Foreskin melanocyte (primary cell): ENCODE measurements at places on chromosomes 12 and 14.
A peak's percentile ranks its signal among the peaks of the same experiment; 100 is the strongest.

DNA sequence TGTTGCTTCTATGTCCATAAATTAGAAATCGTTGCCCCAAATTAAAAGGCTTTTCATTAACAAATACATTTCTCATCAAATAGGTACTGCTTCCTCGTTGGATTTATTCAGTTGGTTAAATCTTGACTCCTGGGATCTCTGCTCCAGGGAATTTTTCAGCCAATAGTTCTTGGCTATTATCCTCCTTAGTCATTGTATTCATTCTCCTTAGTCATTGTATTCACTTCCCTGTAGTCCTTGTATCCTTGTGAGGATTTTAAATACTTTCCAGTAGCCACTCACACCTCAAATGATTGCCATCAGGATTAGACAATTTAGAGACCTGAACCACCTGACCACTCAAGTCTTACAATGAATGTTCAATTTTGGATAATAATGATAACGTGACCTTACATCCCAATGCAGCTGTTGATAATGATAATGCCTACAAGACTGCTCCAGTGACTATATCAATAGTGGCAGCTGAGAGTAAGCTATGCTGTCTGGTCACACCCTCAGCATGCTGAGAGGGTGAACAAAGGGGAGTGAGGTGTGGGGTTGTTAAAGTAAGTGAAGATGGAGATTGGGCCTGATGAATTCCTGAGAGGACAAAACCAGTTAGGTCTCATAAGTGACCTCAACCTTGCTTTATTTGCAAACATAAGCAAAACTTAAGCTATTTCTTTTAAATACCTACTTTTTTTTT, 193.7 kb upstream of the RTL1 start:
- no peak for DNase-seq

DNA sequence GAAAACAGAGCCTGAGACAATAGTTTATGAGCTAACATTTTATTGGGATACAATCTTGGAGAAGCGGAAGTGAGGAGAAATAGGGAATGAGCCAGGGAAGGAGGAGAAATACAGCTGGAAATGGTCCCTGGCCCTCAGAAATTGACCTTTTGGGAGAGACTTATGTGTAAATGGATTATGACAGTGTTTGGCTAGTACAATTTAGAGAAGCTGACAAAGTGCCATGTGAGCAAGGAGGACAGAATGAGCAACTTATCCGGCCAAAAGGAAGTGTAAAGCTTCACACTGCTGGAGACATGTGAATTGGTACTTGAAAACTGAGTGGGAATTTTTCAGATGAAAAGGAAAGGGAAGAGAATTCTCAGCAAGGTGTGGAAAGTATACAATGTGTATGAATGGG, 2.9 kb downstream of the GLIPR1 start:
- DNase-seq: no peak

DNA sequence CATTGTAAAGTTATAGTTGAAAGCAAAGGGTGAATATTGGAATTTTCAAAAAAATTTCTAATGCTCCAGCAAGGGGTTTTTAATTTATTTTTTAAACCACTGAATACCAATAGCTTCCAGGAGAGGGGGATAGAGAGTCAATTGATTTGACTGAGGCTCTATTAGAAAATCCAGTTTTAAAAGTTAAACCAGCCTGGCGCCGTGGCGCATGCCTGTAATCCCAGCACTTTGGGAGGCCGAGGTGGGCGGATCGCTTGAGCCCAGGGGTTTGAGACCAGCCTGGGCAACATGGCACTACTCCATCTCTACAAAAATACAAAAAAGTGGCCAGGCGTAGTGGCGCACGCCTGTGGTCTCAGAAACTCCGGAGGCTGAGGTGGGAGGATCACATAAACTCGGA, 150.1 kb downstream of the SLC38A4 start:
- peak; percentile 33 for DNase-seq

DNA sequence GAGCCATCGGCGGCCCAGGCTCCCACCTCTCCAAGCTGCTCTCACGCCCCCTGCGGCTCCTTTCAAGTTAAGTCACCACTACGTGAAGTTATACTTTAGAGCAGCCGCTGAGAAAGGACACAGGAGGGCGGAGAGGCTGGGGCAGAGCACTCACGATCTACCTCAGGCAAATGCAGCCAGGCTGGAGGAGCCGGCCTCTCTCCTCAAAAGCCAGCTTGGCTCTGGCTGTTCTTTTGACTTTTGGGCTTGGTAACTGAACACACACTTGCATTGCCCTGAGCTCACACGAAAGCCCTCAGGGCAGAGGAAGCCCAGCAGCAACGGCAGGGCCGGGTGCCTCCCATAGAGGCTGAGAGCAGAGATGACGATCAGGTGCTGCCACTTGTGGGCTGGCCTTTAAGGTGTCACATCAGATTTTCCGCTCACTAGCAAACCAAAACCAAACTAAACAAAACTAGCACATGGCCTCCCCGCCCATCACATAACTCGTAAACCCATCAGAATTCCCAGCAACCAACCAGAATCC, 75.2 kb downstream of the PITPNM2 start:
- no peak for DNase-seq

DNA sequence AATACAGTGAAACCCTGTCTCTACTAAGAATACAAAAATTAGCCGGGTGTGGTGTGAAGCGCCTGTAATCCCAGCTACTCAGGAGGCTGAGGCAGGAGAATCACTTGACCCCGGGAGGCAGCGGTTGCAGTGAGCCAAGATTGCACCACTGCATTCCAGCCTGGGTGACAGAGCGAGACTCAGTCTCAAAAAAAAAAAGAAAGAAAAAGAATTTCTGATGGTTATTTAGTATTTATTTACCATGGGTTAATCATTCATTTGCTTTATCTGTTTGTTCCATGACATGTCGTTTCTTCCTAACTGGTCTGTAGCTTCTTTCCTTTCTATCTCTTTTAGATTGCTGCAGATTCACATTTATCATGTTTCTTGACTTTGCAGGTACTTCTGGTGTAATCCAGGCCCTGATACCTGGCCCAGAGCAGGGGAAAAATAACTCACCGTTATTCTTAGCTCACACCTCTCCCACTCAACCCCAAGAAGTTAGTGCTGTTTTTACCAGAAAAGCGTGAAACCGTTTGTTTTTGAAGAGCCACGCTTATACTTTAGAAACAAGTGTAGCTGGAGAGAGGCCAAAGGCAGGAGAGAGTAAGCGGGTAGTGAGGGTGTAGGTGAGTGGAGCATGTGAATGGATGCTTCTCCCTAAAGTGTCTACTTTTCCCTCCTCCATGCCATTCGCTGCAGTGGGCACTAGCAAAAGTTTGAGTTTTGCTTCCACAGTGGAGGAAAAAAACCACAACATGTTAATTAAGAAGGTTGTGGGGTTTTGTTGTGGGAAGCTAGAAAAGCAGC, 45.4 kb downstream of the SRGAP1 start:
- DNase-seq: no peak

GRCh38 chr14:91417983-91418386, 365 bp upstream of the CCDC88C start:
- DNase-seq: no peak

DNA sequence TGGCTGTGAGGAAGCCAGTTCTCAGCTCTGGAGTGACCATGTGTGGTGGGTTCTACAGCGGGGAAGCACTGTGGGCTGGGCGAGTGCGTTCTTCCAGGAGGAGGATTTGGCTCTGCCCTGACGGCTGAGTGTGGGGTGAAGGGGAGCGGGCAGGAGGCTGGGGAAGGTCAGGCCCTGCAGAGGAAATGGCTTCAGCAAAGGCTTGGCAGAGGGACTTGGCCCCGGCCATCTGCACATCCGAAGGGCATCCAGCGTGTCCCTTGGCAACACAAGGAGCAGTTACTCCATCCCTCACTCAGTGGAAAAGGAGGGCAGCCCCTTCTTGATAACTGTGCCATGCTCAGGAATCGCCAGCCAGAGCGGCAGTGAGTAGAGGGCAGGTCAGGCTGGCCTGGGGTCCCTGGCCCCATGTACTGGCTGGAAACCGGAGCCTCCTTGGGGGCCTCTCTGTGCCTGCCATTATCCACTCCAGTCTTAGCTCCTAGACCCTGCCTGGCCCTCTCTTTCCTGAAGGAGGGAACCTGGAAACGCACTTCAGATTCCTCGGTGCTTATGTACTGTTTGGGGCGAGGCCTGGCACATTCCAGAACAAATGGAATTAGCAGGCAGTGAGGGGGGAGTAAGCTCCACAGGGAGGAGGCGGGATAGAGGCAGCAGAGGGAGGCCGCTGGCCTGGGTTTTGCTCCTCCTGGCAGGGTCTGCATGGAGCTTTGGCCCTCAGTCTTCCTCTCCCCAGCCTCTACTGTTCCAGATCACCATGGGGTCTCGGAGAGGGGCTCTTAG, 133.6 kb upstream of the NCOR2 start:
- DNase-seq: no peak

GRCh38 chr12:68264857-68265256, 11.5 kb upstream of the IL22 start:
- no peak for DNase-seq

GRCh38 chr14:64745511-64746091, 41.4 kb downstream of the PLEKHG3 start:
- DNase-seq: no peak

DNA sequence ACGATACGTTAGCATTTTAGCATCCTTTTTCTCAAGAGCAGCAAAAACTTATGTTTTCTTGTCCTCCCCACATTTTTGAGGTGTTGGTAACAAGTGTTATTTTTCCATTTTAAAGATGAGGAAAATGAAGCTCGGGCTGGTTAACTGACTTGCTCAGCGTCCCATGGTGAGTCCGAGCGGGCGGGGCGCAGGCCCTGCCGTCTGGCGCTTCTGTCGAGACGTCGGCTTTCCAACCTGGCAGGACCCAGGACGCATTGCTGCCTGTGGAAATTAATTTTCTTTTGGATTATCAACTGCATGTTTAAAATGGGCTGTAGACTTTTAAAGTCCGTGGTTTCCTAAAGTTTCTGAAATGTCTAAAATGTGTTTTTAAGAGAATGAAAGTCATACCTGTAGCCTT, 30.4 kb downstream of the XRCC3 start:
- no peak for DNase-seq

GRCh38 chr14:104432611-104433231, 146.8 kb upstream of the C14orf180 start:
- DNase-seq: no peak

DNA sequence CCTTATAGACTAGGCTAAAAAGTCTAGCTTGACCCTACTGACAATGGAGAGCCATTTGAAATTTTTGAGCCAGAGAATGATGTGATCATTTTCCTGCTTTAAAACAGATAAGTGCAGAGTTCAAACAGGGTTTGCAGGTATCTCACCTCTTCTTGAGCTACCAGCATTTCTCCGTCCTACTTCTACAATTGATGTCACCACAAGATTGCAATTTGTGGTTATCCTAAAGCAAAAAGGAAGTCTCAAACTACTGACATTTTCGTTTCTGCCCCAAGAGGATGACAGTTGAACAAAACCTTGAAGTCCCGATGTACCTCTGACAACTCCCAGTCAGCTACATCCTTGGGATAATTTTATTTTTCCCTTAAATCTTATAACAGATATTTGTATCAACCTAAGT, 86.7 kb downstream of the PTGER2 start:
- no peak for DNase-seq

DNA sequence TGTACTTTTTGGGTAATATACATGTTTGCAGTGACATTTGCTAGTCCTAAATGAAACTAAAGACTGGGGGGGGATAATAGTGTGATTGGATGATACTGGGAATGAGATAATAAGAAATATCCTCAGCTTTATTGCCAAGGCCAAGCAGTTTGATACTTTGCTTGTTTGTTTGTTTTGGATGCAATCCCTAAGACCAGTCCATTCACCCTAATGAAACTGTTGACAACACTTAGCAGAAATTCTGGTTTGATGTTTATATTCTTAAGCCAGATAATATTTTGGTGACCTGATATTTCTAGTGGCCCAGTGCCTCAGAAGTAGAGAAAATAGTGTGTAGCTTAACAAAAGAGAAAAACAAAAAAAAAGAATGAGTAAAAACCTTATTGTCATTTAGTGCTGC, 1.8 kb downstream of the PHC1 start:
- DNase-seq: no peak

DNA sequence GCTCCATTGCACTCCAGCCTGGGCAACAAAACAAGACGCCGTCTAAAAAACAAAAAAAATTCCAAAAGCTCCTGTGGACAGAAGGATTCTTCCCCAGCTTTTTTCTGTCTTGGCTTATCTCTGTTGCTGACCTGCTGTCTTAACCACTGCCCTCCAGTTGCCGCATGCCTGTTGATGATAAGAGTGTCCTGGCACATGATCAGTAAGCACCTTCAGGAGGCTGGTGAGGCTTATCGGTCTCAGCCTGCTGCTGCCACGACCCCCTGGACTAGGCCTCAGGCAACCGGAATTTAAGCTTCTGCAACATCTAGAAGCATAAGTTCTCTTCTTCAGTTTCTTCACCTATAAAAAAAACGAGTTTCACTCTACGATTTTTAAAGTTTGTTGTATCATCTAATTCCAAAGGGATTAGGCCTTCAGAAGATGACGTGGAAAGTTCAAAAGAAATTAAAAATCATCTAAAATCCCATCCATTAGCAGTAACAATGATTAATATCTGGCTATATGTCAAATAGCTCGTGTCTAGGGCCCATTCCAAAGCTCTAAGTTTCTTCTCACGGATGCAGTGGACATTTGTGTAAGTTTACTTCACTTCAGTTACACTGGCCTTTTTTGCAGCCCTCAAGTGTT, 46.4 kb downstream of the RESF1 start:
- DNase-seq: no peak

DNA sequence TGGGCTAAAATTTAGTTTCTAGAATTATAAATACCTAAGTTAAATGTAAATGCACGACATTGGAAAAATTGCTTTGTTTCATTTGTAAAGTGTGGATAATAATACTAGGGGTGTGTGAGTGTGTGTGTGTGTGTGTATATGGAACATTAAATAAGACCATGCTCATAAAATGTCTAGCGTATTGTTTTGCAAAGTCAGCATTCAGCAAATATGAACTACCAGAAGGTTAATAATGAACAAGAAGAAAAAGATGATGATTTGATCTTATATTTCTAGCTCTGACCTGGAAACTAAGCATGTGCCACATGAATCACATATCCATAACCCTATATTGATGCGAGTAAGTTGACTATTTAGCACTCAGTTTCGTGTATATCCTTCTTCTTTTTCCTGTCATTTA, 44.9 kb upstream of the MDGA2 start:
- no peak for DNase-seq

GRCh38 chr12:98466640-98467400, 48.6 kb upstream of the TMPO start:
- no peak for DNase-seq

DNA sequence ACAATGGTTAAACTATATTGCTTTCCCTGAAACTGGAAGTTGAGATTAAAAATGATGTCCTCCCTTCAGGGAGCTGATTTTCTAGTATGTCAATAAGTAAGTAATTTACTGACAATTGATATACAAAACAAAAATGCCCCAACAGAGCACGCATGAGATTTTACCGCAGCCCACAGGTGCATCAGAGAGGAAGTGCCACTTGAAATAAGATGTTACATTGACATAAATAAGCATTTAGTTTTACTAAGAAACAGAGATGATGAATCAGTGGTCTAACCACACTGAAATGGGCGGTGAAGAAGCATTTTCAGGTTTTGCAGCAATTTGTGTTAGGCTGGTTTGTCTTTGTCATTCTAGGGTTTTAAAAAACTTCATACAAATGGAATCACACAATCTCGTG, 8.8 kb upstream of the CLECL1 start:
- DNase-seq: no peak
